Ovary (tissue), 10 donors: ENCODE measurements at places on chromosomes 16 and 17. TPM values are rescaled to one million over a fixed set of nuclear protein-coding genes. Genes with fewer than 3 reads are reported as not detected.

The KRT39 gene
- not detected for polyA plus RNA-seq

The ZNF469 gene
- 0.52 TPM for polyA plus RNA-seq

The GPR142 gene
- polyA plus RNA-seq = not detected

The MYH11 gene
- polyA plus RNA-seq = 2,765 TPM

The ZNF287 gene
- 5.3 TPM for polyA plus RNA-seq

The CA5A gene
- polyA plus RNA-seq = 0.05 TPM

The EVPLL gene
- polyA plus RNA-seq = not detected

The KRT28 gene
- polyA plus RNA-seq = not detected

The PDE6G gene
- 1.3 TPM for polyA plus RNA-seq

The RPL19 gene
- polyA plus RNA-seq = 2,272 TPM

The VTN gene
- polyA plus RNA-seq = 20.5 TPM

The FAM20A gene
- polyA plus RNA-seq = 12.2 TPM

The DGKE gene
- polyA plus RNA-seq = 5.0 TPM

The MYCBPAP gene
- 3.2 TPM for polyA plus RNA-seq

The CFAP119 gene
- 2.1 TPM for polyA plus RNA-seq

The SEBOX gene
- polyA plus RNA-seq = not detected

The CEP95 gene
- polyA plus RNA-seq = 45.8 TPM

The SYNGR3 gene
- polyA plus RNA-seq = 0.42 TPM

The SSTR5 gene
- not detected for polyA plus RNA-seq

The MYLK3 gene
- polyA plus RNA-seq = 0.25 TPM

The STH gene
- not detected for polyA plus RNA-seq

The ST6GALNAC2 gene
- 1.4 TPM for polyA plus RNA-seq

The CDRT15L2 gene
- polyA plus RNA-seq = not detected

The CCL14 gene
- polyA plus RNA-seq = 37.4 TPM

The MT1H gene
- polyA plus RNA-seq = not detected

The TLCD3B gene
- not detected for polyA plus RNA-seq

The NPIPA8 gene
- polyA plus RNA-seq = 13.8 TPM
